Pulmonary artery endothelial cell (primary cell): ENCODE measurements at places on chromosomes 5 and 9. TPM values are rescaled to one million over a fixed set of nuclear protein-coding genes. Genes with fewer than 3 reads are reported as not detected.

TMC1 gene
- 0.46 and 0.99 TPM in 2 replicates for total RNA-seq

SLC23A1 gene
- total RNA-seq, result not detected in 2 replicates

RAI14 gene
- total RNA-seq, result 192 and 219 TPM in 2 replicates

RNF224 gene
- total RNA-seq, result 0.07 TPM in 2 replicates

TRIM14 gene
- 3.4 and 9.1 TPM in 2 replicates for total RNA-seq

FBP2 gene
- total RNA-seq, result not detected in 2 replicates

GABRB2 gene
- total RNA-seq, result not detected in 2 replicates

DOCK2 gene
- total RNA-seq, result 0.20 and 0.46 TPM in 2 replicates
